GM19239 (cell line): ENCODE measurements at places on chromosomes 2 and 18.

DNA sequence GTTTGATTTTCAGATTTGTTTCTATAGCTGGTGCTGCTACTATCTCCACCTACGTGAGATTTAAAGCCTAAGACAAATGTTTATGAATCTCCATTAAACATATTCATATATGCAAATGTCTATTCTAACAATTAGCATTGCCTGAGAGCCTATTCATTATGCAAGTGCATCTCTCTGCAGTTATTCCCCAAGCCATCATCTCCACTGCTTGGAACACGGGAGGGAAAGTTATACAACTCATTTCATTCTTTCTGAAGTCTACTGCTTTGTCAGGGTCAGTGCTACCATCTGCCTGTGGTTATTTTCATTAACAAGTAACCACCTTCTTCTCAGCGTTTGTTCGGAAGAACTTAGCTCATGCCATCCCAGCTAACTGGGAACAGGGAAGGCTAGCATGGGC is 188.8 kb upstream of the REV1 start:
- DNase-seq, result no peak

GRCh38 chr2:218184331-218184730 is 17.6 kb upstream of the CXCR1 start:
- DNase-seq, result no peak

DNA sequence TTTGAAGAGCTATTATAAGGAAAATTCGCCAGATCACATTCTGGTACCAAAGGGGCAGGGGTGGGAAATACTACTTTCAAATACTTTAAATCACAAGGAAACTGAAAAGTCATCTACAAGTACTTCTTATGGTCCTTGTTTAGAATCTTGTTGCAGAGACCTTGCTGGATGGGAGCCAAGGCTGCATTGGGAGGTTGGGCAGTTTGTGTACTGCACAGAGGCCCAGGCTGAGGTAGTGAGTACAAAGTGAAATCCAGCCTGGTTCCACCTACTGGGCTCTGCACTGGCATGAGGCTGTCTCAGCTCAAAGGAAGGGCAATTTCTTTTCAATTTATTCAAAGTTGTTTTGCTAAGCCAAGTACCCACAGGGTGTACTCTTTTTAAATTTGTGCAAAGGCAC is 140.3 kb upstream of the DLX2 start:
- no peak for DNase-seq

DNA sequence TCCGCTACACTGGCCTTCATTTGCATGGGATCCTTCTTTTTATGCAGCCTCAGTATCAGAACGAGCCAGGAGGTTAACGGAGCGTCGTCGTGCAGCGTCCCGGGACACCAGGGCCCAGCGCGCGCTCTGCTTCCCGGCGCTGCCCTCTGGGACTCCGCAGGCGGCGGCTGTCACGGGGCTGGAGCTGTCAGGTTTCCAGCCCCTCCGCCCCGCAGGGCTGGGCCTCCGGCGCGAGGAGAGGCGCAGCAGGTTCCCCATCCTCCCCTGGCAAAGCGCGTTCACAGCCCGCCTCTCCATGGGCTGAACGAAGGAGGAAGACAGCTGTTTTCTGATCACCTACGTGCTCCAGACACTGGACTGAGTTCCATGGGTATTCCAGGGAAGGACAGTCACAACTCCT is 12.5 kb upstream of the PAX8 start:
- DNase-seq, result no peak

DNA sequence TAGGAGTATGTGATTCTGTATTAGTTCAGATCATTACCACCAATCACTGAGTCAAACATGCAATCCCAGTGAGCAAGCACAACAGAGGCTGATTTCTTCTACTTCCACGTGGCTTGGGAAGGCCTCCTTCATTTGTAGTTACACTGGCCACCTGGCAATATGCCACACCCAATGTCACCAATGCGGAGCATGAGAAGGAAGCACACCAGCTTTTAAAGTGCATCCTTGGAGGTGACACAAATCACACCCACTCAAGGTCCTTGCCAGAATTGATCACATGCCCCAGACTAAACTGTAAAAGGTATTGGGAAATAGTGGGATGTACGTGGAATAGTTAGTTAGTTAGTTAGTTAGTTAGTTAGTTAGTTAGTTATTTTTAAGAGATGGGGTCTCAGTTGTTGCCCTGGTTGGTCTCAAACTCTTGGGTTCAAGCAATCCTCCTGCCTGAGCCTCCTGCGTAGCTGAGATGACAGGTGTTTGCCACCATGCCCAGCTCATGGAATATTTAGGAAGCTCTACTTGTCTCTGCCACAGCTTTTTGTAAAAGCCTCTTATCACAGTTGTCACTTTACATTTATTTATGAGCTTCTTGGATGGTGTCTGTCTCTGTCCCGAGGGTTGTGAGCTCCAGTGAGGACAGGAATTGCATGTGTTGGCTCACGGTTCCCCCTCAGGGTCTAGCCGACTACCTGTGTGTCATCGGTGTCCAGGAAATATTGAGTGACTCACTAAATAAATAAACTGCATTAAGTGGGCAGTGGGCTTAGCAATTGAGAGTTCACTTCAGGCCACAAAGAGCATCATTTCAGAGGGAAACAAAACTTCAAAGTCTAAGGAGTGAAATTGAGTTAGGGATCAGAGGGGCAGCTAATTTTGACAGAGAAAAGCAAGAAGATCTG is 28.1 kb upstream of the CAB39 start:
- no peak for DNase-seq

- no peak for DNase-seq
Measured at GRCh38 chr2:217947383-217948350, 55.1 kb downstream of the TNS1 start.

DNA sequence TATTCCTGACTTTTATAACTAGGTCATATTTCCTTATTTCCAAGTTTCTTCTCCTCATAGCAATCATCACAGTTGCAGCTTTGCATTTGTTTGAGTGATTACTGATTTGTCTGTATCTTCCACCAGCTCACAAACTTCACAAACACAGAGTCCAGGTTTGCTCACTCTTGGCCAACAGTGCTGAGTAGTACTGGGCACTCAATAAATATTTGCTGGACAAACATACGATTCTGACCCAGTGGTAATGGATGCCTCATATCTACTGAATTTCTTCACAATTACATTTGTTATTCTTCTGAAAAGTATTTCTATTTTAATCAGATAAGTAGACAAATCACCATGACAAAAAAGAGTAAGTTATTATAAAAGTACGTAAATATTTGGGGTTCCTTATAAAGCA is 516.3 kb downstream of the TDRD15 start:
- no peak for DNase-seq

DNA sequence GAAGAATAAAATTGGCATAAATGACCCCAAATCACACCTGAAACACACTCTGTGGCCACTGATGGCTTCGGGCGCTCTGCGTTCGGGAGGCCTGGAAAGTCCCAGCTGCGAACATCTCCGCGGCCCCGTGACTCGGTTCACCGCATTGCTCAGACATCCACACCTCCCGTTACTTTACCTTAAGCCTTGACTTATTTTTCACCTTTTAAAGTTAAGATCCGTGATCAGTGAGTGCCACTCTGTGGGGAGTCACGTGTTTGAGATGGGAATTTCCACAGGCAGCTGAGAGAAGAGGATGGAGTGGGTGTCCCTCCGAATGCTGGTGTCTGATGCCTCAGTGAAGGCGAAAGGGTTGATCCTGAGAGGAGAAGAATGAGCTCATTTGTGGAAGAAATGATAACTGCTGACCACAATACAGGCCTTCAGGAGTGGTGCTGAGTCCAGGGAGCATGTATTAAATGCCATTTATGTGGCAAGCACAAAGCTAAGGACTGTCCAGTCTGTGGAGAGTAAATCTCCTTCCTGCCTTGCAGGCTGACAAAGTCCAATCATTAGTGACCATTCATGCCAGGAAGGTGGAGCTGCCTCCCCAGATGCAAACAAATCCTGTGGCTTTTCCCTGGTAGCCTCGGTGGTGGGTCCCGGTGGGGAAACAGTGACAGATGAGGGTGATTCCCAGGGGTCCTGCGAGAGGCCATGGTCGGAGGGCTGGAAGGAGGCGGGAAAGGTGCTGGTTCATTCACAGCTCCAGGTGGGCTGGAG is 168.8 kb downstream of the RTP5 start:
- DNase-seq, result no peak

DNA sequence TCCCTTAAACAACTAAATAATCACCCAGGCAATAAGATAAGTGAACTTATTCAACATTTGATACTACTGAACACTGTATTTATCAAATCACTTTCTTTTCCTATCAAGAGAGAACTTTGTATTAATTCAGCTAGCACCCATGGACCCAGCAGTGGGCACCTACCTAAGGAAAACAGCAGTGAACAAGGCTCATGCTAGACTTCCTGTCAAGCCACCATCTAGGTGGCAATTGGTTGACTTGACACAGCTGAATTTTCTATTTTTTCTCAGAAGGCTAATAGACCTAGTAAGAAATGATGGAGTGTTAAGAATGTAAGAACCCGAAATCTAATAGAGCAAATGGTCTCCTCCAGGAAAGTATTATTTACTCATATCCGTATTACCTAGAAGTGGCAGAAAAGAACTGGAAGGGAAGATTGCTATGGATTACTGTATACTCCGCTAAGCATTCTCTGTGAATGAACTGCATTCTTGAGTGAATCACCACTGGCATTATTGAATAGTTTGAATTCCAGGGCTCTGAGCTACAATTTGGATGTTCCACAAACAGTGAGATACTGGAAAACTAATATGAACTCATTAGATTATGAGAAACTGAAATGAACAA is 988.2 kb upstream of the CDH2 start:
- DNase-seq, result no peak

DNA sequence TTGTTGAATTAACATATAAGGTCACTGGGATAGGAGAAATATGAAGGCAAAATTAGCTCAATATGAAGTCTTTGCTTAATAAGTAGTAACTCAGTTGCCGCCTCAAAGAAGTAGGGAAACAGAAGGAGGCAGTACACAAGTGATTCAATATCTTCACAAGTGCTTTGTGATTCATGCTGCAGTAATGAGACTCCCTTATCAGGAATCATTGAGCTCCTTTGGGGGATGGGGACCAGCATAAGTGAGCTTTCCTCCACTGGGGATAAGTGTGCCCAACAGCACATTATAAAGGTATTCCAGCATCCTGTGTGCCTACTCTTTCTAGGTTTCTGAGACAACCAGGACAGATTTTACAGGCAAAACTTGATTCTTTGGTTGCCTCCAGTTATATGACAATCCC is 323.4 kb upstream of the UBE2E3 start:
- no peak for DNase-seq

GRCh38 chr2:129935118-129935517 is 44.3 kb upstream of the RAB6C start:
- no peak for DNase-seq

- no peak for DNase-seq
Measured at GRCh38 chr2:88080545-88080944, 12.9 kb downstream of the SMYD1 start.

DNA sequence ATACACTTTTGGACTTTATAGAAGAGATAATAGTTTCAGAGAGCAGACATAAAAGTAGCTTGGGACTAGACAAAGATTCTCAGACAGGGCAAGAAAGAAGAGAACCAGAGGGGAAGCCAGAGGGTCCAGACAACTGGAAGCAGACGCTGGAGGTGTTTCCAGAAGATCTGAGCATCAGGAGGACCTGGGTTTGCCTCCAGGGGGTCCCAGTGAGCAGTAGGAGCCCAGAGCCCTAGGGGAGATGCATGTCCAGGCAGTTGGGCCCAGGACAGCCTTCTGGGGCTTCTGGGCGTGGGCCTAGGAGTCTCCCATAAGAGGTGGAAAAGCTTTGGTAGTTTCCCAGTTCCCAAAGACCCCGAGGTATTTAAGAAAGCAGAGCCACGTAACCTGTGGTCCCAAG is 251.2 kb upstream of the ID2 start:
- DNase-seq, result no peak

- no peak for DNase-seq
Measured at GRCh38 chr2:37590119-37590571, 81.3 kb downstream of the CDC42EP3 start.

- DNase-seq, result no peak
Measured at GRCh38 chr18:69935319-69936190, 12.1 kb downstream of the CD226 start.

DNA sequence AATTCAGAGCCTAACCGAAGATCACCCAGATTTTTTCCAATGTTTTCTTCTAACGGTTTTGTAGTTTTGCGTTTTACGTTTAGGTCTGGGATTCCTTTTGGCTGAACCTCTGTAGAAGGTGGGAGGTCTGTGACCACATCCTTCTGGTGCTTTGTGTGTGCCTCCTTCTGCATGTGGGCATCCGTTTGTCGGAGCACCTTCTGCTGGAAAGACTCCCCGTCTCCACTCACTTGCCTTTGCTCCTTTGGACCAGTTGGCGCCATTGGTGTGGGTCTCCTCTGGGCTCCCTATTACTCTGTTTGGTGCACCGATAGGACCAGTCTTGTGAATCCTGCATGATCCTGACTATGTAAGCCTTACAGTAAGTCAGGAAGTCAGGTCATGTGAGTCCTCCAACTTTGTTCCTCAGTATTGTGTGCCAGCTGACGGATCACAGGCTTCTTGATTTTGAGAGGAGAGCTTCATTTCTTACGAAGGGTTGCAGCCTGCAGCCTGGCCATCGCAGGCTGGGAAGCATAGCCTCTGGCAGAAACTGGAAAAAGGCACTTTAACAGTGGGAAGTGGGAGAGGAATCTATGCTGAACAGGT is 13.6 kb downstream of the AQP12A start:
- DNase-seq, result no peak

DNA sequence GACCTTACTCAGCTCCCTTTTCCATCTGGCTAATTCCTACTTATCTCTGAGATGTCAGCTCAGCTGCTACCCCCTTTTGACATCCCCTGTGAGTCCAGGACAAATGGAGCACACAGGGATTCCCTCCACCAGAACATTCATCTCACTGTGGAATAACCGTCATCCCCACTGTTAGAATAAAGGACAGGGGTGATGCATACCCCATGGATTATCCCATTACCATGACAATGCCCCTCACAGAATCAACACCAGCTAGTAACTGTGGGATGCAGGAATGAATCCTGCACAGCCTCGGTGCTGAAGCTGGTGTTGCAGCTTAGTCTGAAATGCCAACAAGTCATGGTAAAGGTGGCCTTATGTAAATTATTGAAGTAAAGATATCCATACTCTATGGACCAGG is 624.8 kb upstream of the RAB6C start:
- no peak for DNase-seq

DNA sequence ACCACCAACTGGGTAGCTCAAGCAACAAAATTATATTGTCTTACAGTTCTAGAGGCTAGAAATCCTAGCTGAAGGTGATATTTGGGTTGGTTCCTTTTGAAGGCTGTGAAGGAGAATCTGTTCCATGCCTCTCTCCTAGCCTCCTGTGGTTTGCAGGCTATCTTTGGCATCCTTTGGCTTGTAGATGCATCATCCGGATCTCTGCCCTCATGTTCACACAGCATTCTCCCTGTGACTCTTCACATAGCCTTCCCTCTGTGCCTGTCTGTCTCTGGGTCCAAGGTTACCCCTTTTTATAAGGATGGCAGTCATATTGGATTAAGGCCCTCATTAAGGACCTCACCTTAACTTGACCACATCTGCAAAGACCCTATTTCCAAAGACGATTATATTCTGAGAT is 78.6 kb upstream of the MAP3K20 start:
- DNase-seq, result no peak

GRCh38 chr18:80191264-80191663 is 56.0 kb downstream of the PARD6G start:
- no peak for DNase-seq
